ENCODE measurements at places on chromosomes 5 and 9.

- no peak for DNase-seq
Observed at GRCh38 chr9:11962327-11962726, 730.9 kb upstream of the TYRP1 start.

GRCh38 chr5:53890490-53890889 lies 330.1 kb downstream of the NDUFS4 start:
- no peak for DNase-seq

DNA sequence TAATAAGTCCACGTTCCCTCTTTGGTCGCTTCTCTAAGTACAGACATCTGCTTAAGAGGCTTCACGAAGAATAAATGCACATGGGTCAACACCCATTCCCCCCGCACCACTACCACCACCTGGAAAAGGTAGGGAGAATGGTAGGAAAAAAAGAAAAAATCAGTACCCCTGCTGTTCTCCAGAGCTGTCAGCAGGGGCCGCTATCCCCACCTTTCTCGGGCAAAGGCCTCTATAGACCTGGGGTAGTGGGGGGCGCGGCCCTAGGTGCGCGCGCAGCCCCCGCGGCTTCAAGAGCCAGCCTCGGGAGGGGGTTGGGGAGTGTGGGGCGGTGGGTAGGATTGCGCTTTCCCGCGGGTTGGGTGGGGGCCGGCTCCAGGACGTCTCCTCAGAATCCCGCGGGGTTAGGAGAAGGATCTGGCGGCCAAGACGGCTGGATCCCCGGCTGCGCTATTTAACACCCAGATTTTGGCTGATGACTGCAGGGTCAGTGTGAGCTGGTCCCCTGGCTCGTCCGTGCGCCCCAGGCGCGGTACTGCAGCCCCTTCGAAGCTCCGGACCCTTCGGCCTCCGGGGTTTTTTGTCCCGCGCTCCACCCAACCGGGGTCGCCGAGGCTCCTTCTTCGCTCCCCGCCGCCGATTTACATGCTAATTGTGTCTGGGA lies 1.6 kb upstream of the SEMA6A start:
- peak; percentile 48 for DNase-seq

- DNase-seq = no peak
Observed at GRCh38 chr5:133396814-133397213, 215.5 kb downstream of the FSTL4 start.

GRCh38 chr5:172793577-172794488 lies 22.8 kb upstream of the DUSP1 start:
- no peak for DNase-seq

DNA sequence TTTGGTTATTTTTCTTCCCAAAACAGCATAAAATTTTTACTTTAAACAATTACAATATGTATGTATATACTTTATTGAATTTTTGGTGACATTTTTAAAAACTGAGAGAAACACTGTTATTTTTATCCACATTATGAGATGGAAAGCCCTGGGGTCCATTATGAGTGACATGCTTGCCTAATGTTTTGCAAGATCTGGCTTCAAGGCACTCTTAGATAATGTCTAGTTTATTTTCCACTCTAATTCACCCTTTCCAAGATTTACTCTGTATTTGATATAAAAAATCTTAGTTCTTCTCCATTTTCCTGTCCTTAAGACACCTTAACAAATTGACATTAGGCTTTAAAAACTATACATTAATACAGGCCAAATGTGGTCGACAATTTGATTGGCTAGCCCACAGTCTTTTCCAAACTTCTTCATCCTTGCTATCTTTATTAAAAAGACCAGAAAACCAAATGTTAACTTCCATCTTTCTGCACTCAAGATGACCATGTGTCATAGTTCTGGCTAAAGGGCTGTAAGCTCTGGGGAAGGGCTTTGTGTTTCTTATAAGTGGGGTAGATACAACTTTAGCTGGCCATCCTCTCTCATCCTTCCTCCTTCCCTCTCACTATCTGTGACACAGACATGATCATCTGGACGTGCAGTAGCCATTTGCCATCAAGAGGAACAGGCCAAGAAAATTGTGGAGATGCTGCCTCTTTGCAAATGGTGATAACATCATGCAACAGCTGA lies 561.1 kb downstream of the PDE4D start:
- no peak for DNase-seq

Measured in heart right ventricle (tissue), 16 donors.